CD4-positive, alpha-beta T cell treated with Interleukin-1 beta for 1 hour (primary cell): ENCODE measurements at places on chromosomes 3 and 15.

- no peak for DNase-seq
These were observed 11.2 kb downstream of the DLL4 start for GRCh38 chr15:40940296-40940801.

- no peak for DNase-seq
These were observed 186.0 kb upstream of the LPP start for GRCh38 chr3:187967993-187968392.

GRCh38 chr15:43516801-43517353 is 531 bp upstream of the MAP1A start:
- no peak for DNase-seq

GRCh38 chr15:38954090-38954489 is 389.5 kb upstream of the RASGRP1 start:
- DNase-seq = no peak

- DNase-seq = no peak
These were observed 33.1 kb downstream of the ZNF592 start for GRCh38 chr15:84781495-84781894.
